Esophagus squamous epithelium (tissue), 5 donors: ENCODE measurements at places on chromosomes 1 and 21.

DNA sequence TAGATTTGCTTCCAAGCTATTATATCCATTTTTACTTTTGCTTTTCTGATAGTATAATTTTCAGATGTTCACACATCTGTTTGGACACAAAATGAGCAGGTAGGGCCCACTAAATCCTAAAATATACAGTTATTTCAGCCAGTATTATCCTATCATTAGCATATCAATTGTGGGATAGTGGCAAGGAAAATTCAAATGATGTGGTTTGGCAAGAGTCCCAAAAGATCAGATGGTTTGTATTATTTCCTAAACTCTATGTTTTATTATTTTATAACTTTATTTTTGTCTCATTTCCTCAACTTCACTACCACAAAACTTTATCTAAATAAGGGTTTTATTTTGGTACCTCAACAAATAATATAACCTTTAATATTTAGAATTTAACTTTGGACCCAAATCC lies 1659.6 kb downstream of the NCAM2 start:
- no peak for DNase-seq

- no peak for DNase-seq
Measured at GRCh38 chr1:109816175-109816811, 52.6 kb upstream of the EPS8L3 start.

- DNase-seq, result no peak
Measured at GRCh38 chr1:119285482-119285881, 83.1 kb upstream of the HAO2 start.

- no peak for DNase-seq
Measured at GRCh38 chr1:183918589-183918988, 113.7 kb downstream of the RGL1 start.

DNA sequence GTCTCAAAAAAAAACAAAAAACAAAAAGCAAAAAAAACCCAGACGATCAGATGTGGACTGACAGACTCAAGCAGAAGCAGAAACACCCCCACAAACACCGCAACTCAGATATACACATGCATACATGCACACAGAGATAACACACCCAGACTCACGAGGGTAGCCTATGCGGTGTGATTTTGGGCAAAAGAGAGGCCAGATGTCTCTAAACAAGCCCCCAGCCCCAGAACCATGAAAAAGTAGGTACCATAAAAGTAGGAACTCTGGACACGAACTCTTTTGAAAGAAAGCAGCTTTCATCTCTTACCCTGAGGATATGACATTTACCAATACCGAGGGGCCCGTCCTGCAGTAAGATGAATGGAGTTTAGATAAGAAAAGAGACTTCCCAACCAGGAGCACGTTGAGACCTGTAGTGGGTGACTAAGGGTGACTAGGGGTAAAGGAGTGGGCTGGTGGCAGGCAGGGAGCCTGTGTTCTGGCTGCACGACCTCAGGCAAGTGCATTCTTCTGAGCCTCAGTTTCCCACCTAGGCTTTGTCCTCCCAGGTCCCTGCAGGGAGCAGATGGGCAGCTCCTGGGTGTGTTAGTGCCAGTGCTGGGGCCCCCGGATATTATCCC lies 1.5 kb upstream of the TINAGL1 start:
- no peak for DNase-seq

- DNase-seq, result no peak
Measured at GRCh38 chr1:114319418-114319817, 165.7 kb upstream of the SYT6 start.

DNA sequence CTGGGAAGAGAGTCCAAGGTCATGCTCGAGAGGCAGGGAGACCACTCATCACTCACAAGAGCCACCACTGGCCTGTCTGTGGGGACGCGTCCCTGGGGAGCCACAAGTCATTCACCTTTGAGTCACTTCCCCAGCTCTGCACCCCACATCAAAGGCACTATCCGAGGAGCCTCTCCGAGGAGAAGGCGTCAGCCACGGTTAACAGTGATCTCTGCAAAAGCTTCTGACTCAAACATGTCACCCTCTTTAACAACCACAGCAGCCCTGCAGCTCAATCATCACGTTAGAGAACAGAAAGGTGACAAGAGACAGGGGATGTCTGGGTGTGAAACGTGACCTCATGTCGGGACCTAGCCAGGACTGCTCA lies 9.0 kb downstream of the LRRC47 start:
- DNase-seq, result no peak

GRCh38 chr1:232591344-232591743 lies 38.6 kb downstream of the SIPA1L2 start:
- DNase-seq, result no peak

GRCh38 chr1:64967381-64967780 lies 1.0 kb upstream of the JAK1 start:
- no peak for DNase-seq

- DNase-seq, result no peak
Measured at GRCh38 chr1:12184008-12184681, 17.4 kb downstream of the TNFRSF1B start.

GRCh38 chr1:240107058-240107684 lies 15.5 kb downstream of the FMN2 start:
- DNase-seq, result no peak

DNA sequence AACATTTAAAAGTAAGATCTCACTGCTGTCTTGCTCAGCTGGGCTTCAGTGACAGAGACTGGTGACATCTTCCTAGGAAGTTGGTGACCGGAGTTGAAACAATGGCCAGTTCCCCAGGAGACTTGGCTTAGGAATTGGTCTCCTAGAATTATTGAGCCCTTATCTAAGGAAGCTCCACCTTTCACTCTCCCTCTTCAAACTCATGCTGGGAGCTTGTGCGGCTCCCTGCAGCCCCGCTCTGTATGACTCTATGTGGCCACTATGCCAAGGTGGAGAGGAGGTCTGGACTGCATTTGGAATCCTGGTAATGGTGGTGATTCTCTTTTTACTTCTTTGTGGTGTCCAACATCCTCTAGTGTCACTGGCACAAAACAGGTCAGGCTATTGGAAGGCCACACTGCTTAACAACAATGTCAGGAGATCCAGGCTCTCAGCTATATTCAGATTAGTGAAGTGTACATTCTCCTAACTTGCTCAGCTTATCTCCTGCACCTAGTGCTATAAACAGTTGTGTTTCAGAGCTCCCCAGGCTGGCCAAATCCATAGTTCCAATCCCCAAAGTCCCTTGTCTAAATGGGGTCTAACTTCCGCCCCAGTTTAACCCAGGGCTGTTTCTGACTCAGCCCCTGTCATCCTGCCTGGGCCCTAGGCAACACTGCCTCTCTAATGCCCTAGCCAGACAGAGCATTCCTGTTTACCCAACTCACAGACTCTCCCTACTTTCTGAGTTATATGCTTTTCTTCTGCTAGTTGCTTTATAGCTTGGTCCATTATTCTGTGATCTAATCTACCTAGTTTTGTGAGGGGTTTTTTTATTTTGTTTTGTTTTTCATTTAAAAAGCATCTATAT lies 18.3 kb downstream of the ATP2B4 start:
- DNase-seq, result no peak

DNA sequence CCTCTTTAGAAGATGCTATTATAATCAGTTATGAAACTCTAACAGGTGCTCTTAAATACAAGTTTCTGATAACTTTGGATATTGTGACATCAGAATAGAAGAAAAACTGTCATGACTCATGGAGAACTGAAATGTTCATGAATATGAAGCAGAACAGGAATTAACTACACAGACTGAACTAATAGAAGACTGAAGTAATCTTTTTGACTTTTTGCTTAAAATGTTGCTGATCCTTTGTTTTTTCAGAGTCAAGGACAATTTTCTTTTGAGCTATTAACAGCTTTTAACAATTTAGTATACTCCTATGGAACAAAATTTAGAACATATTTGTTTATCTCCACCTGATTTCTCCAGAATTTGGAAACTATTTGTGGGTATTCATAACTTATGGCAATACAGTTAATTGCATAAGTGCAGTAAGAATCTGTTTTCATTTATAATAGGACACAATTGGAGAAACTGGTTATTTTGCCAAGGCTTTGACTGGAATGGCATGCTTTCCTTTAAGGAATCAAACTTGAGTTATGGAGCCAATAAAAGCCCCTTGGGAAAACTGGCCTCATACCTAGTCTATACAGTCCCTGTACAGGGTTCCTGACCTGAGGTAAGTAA lies 18.7 kb upstream of the PLA2G5 start:
- DNase-seq, result no peak

DNA sequence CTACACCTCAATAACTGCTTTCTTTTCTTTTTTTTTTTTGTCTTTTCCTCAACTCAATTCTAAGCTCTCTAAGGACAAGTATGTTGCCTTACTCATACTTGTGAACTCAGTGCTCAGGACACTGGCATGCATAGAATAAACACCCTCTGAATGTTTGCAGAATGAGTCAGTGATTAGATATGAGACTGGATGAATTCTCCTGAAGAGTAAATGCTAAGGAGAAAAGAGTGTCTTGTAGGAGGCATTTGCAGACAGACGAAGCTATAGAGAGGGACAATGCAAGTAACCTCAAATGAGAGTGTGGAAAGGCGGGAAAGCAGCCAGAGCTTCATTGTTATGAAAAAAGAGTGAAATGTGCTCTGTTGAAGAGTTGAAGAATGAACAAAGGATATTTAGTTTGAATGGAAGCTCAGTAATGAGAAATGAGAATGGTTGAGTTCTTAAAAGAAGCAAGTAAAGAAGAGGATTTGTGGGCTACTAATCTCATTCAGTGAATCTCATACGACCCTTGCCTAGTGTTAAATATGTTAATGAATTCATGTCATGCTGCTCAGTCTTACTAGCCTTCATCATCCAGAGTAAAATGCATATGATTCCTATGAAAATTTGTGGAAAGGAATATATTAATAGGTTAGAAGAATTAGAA lies 166.1 kb upstream of the DPYD start:
- DNase-seq, result no peak

- DNase-seq, result no peak
Measured at GRCh38 chr1:187157115-187157514, 328.4 kb downstream of the PLA2G4A start.

- no peak for DNase-seq
Measured at GRCh38 chr1:153345187-153346076, 3.2 kb downstream of the PGLYRP4 start.

DNA sequence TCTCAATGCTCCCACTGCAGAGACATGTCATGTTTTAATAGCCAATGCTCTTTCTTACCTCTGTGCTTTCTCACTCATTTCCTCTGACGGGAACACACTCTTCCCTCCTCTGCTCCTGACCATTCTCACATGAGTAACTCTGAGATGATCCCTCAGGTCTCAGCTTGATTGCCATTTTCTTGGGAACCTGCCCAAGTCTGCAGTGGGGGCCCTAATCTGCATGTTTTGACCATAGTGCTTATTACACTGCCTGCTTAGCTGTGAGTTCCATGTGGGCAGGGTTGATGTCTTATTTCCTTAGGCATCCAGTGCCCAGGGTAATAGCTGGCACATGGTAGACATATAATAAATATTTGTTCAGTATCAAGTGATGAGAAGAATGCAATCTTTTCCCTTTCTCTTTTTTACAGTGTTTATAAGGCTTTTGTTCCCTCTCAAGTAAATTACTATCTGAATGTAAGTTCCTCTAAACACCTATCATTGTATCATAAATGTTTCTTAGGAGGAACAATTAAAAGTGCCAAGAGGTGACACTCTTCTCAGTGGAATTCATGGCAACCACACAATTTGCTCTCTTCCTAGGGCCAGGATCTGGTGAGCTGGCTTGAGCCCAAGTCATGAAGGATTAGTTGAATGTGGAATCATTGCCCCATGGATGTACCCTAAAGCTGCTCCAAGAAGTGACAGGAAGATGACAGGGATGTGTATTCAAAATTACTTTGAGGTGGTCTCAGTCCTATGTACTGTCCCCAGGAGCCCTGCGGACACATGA lies 485.4 kb upstream of the USP24 start:
- DNase-seq, result no peak

DNA sequence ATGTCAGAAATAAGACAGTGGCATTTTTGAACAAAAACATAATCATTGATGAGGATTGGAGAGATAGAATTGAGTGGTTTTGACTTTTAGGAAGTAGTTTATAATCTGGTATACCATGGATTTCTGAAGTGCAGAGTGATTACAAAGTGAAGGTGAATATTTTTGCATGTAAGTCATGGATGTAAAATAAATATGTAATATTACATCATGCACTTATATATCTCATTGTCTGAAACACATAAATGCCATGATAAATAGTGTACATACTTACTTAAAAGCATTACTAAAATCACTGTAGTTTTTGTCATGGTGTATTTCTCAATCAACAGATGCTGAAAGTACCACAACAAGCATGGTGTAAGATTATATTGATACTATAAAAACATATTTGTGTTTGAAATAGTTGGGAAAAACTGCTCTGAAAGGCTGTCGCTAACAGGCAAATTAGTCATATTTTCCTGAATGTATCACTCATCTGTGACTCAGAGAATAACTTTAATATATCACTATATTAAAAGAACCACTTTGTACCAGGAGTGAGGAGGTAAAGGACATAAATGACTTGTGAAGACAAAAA lies 24.8 kb upstream of the RGS18 start:
- DNase-seq, result no peak

- DNase-seq, result no peak
Measured at GRCh38 chr21:34915364-34915841, 133.7 kb downstream of the RUNX1 start.

GRCh38 chr1:244239261-244239770 lies 188.2 kb downstream of the ZBTB18 start:
- DNase-seq, result no peak

- no peak for DNase-seq
Measured at GRCh38 chr1:243316366-243316989, 60.6 kb downstream of the SDCCAG8 start.

DNA sequence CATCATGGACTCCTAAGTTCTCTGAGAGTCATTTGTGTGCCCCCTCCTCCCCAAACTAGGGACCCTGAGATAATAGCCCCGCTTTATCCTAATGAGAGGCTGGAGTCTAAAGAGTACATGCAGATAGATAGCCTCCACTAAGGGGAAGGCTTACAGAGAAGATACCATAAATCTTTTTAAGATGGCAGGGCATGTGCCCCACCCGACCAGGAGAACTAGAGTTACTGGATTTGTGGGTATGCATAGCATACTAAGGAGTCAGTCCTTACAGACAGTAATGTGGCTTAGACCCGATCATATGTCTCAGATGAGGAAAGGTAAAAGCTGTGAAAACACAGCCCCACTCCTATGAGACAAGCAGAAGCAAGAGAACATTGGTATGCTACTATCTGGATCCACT lies 25.7 kb upstream of the PKN2 start:
- no peak for DNase-seq

- DNase-seq, result no peak
Measured at GRCh38 chr1:89271341-89272015, 1.2 kb downstream of the GBP5 start.

GRCh38 chr1:6614929-6615785 lies 1.6 kb downstream of the PHF13 start:
- DNase-seq, result no peak
